ENCODE measurements at places on chromosomes 5 and 9. TPM values are rescaled to one million over a fixed set of nuclear protein-coding genes. Genes with fewer than 3 reads are reported as not detected.

The TMEM38B gene
- 61.5 TPM for total RNA-seq

- no peak for DNase-seq
These were observed 1060.1 kb downstream of the PTPRD start for GRCh38 chr9:9552665-9553064.

GRCh38 chr5:9850456-9850855, 220.3 kb upstream of the TAS2R1 start:
- DNase-seq = no peak

The CDH18 gene
- not detected for total RNA-seq

The GRXCR2 gene
- not detected for total RNA-seq

GRCh38 chr5:162434281-162434680, 366.7 kb downstream of the GABRG2 start:
- DNase-seq = no peak

- DNase-seq = no peak
These were observed 355.4 kb downstream of the PDE4D start for GRCh38 chr5:59537961-59538749.

DNA sequence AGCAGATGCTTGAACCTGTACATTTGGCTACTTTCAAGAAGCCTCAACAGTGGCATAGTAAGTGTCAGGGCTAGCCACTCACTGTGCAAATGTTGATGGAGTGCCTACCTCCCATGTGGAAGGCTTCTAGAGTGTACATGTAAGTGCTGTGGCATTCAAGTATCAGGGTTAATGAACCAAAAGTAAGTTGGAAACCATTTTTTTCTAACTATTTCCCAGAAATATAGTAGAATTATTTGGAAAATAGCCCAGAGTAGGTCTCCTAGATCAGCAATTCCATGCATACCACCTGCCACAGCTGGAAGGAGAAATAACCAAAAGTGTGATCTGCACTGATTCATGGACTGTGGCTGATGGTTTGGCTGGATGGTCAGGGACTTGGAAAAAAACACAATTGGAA, 53.3 kb downstream of the FOXD1 start:
- no peak for DNase-seq

GRCh38 chr5:72588640-72589039, 81.4 kb upstream of the ZNF366 start:
- no peak for DNase-seq

The DMRT1 gene
- total RNA-seq = not detected

DNA sequence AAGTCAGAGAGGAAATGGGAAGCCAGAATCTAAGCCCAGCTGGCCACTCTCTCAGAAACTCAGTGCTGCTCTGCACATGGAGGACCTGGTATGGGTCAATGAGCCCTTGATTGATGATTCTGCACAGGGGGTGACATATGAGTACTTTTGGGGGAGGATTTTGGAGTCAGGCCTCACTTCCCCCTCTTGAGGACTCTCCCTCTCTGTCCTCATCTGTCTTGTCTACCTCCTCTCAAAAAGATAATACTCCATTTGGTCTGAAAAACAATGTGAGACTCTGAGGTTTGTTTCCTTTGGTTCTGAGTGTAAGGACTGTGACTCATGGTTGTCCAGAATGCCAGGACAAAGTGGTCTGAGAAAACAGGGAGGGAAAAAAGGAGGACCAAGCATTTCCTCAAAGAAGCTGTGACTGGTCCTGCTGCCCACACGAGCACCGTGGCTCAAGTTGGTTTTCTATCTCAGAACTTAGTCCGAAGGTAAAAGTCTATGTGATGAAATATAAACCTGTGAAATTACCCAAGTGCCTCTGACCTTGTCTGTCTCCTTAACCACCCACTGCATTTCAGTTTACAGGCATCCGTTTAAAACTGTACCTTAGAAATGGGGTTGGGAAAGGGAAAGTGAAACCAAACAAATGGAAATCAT, 11.1 kb downstream of the TTC39B start:
- no peak for DNase-seq

The TNFSF15 gene
- 0.07 TPM for total RNA-seq

The KIF24 gene
- total RNA-seq = 0.54 TPM

DNA sequence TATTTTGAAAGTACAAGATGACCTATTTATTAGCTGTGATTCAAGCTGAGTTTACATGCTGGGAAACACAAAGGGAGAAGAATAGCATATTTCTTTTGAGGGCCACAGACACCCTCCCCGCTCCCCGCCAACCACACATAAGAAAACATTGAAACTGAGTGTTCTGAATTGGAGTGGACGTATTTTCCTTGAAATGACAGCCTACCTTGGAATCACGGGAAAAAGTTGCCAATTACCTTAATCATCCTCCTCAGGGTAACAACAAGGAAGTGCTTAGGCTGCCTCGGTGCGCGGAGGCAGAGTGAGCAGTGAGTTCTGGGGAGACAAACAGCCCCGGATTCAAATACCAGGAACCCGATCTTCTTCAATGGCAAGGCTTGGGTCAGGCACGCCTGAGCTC, 31.4 kb downstream of the CFAP77 start:
- DNase-seq = no peak

GRCh38 chr5:150258130-150258529, 31.4 kb downstream of the CAMK2A start:
- DNase-seq = no peak

DNA sequence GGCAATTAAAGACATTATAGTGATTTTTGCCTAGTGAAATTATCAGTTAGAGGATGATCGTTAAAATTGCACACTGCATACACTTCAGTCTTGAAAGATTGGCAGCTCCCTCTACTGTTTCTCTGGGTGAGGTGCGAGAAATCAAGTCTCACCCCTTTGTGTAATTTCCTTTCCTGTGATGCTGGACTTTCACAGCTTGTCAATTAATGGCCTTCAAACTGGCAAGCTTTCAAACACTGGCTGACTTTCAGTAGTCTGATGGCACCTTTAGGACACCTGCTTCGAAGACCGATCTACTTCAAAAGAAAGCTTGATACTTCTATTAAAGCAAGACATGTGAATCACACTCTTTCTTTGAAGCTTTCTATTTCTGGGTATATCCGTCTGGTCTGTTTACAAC, 706.7 kb upstream of the PTPRD start:
- no peak for DNase-seq

The HTR4 gene
- total RNA-seq = not detected

The FOXI1 gene
- not detected for total RNA-seq

- DNase-seq = no peak
These were observed 30.4 kb upstream of the FYB1 start for GRCh38 chr5:39249564-39250274.

DNA sequence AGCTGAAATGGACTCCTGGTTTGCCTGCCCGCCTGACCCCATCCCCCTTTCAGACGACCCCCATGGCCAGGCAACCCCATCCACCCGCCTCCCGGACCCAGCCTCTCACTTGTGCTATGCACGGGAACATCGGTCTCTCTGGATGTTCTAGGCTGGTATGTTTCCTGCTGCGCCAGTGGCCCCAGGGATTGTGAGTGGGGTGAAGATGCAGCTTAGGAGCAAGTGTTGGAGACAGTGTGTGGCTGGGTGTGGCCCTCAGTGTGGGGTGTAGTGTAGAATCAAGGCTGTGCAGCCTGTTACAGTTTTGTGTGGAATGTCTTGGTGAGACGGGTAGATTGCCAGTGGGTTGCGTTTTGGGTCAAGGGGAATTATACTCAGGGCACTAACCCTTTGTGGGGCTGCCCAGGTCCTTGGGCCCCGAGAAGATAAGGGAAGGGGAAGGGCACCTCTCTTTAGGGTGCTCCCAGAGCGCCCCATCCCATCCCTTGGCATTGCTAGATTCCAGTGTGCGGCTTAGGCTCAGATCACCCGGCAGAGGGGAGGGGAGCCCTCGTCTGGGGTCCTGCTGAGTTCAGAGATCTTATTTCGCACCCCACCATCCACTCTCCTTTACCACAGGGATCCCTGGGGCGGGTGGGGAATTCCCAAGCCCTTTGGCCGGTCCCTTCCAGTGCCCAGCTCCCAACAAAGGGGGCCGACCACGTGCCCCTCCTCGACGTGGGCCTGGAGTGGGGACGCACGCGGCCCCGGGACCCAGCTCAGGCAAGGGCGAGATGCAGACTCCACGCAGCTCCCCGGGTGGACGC, 4.6 kb downstream of the IER5L start:
- no peak for DNase-seq

DNA sequence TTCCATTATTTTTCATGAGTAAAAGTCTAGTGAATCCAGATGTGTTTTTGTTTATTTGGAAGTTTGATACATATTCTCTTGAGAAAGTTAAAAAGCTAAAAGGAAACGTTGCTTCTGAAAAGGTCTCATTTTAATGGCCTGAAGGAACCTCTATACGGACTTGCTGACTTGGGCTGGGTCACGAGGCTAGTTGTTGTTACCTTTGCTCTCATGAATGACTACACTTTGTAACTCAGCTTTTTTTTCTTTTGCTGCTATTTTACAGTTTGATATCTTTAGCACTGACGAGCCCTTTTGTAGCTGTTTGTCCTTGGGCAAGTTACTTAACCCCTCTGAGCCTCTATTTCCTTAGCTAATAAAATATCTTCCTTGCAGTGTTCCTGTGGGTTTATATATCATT, 211.5 kb downstream of the PCSK5 start:
- DNase-seq = no peak

The IGIP gene
- 11.3 TPM for total RNA-seq

The CCNO gene
- total RNA-seq = not detected

The PLAC8L1 gene
- not detected for total RNA-seq

GRCh38 chr5:5787373-5787772, 364.9 kb downstream of the ICE1 start:
- no peak for DNase-seq

The PCDHB15 gene
- 2.5 TPM for total RNA-seq

The PCDHB16 gene
- total RNA-seq = 0.94 TPM

- DNase-seq = no peak
These were observed 14.2 kb downstream of the NDUFAF2 start for GRCh38 chr5:60959156-60959555.

The NEUROG1 gene
- total RNA-seq = not detected

DNA sequence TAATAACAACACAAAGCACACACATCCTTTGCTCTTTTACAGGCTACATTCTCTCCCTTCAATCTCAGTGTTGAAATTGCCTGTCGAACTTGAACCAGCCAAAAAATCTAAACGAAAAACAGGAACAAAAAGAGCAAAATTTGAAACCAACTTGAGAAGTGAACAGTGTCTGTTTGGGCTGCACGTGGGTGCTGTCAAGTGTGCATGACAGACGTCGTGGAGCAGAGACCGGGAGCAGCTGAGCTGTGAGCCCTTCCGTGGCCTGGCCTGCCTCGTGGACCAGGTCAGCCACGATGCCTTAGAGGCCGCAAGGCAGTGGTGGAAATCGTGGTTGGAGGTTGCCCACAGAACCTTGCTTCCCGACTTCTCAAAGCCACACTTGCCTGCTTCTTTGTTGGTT, 34.8 kb upstream of the DENND1A start:
- DNase-seq = no peak

The ABL1 gene
- total RNA-seq = 41.0 TPM

The EQTN gene
- not detected for total RNA-seq

DNA sequence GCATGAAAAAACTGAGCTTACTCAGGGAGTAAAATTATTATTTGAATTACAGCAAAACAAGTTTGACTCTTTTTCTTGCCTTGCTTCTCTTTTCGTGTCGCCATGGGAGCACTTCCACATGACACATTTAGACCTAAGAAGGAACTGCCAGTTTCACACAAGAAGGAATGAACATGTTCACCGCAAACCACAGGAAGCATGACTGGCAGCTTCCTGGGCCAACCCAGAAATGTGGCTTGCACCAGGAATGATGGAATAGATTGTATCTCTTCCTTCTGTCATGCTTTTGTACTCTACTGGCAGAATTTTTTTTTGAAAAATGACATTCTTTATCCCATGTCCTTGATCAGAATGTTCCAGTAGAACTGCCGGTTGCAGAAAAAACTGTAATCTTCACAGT, 32.9 kb upstream of the MAN2A1 start:
- DNase-seq = no peak

DNA sequence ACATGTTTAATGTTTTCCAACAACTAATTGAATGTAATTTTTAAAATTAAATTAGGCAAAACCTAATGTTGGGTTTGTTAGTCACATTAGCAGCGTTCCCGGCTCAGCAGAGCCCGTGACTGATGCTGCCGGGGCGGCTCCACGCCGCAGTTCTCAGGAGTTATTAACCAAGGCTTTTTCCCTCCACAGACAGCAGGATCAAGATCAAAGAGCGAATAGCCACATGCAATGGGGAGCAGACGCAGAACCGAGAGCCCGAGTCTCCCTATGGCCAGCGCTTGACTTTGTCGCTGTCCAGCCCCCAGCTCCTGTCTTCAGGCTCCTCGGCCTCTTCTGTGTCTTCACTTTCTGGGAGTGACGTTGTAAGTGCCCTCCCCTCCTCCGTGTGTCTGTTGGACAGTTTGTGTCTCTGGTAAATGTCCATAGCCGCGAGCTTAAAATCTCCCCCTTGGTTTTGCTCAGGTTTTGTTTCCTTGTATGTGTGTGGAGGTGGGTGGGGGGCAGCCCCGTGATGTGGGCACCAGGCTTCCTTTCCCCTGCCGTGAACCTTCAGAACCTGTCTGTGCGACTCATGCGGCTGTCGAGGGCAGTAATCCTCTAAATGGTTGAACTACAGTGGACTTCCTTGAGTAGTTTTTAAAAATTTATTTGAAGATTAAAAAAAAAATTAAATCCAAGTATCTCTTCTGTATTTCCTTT, 37.1 kb downstream of the TENT4A start:
- peak; percentile 9 for DNase-seq

- DNase-seq = no peak
These were observed 54.5 kb downstream of the BNC2 start for GRCh38 chr9:16816011-16816410.

DNA sequence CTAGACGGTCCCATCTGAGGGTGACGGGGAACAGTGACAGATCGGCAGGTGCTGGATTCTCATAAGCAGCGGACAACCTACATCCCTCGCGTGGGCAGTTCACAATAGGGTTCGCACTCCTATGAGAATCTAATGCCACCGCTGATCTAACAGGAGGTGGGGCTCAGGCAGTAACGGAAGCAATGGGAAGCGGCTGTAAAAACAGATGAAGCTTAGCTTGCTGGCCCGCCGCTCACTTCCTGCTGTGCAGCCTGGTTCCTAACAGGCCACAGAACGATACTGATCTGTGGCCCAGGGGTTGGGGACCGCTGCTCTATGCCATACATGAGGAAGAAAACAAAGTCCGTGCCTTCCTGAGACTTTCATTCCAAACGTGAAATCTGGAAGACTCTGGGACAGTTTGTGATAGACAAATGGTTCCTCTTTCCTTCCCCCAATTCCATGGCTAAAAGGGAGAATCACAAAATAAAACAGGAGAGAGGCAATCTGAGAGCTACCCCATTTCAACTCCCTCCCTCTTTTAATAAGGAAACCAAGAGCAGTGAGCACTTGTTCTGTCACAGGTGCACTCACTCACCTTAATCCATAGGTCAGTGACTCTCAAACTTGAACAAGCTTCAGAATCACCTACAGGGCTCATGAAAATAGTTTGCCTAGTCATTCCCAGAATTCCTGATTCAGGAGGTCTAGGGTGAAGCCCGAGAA, 12.1 kb downstream of the PDCL start:
- DNase-seq = peak; percentile 59
